ENCODE measurements at places on chromosomes 2 and 18.

DNA sequence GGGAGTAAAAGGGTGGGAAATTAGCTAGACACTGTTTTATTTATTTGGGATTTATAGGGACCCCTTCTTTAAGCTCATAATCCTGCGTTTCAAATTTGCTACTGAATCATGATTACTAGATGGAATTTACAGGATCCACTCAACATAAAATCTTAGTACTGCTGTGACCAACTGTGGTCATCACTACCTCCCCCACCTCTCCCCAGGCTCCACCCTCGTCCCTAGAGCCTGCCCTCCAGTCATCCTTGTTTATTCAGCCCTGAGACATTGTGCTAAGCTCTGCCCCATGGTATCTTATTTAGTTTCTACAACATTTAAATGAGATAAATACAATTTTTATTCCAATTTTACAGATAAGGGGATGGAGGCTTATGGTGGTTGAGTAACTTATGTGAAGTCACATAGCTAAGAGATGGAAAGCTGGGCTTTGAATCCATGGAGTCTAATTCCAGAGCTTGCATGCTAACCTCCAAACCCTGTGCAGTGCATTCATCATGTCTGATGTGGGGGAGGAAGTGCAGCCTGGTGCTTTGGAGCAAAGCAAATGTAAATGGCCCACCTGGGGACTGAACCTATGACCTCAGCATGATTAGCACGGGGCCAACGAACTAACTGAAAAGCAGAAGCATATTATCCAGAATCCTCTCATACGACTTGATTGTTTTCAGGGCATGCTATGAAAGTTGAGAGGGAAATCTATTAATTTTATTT, 502.4 kb downstream of the TMEM182 start:
- DNase-seq: no peak

DNA sequence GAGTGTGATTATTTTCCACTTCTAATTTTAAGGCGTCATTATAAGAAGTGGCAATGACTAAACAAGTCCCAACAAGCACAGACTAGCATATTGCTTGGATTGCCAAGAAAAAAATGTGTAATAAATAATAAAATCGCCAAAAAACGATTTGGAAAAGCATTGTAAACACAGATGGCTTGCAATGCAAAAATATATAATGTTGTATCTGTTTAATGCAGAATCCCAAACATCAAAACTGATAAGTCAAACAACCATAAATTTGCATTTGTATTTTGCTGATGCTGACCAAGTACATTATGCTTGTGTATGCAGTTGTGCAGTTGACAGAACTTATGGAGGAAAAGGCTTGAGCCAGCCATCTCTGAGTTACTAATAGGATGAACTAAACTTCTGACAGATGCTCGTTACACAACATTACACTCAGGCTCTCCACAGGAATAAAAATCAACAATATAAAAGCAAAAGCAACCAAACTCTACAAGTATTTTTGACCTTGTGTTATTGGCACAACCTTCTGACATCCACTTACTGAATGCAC, 68.1 kb downstream of the DNER start:
- no peak for DNase-seq

GRCh38 chr2:209834767-209835166, 63.1 kb downstream of the UNC80 start:
- no peak for DNase-seq

- DNase-seq: no peak
Observed at GRCh38 chr2:216500572-216500971, 1.9 kb downstream of the RPL37A start.

DNA sequence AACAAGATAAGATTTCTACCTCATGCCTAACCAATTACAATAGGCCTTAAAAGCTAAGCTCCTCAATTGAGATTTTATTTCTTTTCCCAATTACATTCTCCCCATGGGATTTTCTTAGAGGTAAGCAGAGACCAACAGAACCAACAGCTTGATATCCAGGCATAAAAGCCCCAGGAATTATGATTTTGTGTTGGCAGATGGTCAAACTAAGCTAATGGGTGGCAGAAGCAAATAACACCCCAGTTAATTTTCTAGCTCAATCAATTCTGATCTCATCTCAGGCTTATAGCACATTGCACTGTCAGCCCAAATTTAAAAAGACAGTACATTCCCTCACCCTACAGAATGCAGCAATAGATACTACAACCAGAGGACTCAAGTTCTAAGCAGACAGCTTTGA, 156.4 kb downstream of the NRXN1 start:
- no peak for DNase-seq

DNA sequence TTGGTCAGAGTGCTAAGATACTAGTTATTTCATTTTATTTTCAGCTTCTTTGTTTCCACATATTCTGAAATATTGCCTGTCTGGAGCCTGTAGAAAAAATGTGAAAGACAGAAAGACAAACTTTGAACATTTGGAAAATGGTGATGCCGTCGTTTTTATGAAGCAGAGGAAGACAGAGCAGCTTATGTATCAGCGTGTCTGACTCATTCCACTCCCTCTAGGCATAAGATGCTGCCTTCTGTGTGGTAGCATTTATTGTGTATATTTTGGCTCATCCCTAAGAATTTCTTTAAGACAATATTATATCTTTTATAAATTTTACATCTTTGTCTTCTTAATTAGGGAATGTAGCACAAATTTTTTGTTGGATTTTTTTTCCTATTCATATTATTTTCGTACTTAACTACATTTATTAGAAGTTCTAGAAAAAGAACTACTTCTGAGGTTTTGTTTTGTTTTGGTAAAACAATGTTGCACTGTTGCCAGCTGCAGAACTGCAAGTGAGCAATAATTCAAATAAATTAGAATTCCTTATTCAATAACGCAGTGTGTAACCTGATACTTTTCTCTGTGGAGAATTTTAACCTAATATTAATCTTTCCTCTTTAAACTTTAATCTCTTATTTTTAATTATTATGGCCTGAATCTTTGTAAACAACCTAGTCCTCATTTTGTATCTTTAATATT, 300.4 kb downstream of the ZNF407 start:
- DNase-seq: no peak

DNA sequence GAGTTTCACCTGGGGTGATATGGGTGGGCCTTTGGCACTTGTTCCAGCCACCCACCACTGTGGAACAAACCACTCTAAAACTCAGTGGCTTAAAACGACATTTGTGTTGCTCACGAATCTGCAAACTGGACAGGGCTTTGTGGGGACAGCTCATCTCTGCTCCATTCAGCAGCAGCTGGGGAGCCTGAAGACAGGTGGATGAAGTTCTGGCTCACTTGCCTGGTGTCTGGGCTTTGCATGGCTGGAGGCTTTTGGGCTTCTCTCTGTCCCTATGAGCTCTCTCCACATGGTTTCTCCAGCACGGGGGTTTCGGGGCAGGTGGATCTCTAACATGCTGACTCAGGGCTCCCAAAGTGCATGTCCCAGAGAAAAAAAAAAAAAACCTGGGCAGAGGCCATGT, 93.0 kb upstream of the GLI2 start:
- DNase-seq: no peak

DNA sequence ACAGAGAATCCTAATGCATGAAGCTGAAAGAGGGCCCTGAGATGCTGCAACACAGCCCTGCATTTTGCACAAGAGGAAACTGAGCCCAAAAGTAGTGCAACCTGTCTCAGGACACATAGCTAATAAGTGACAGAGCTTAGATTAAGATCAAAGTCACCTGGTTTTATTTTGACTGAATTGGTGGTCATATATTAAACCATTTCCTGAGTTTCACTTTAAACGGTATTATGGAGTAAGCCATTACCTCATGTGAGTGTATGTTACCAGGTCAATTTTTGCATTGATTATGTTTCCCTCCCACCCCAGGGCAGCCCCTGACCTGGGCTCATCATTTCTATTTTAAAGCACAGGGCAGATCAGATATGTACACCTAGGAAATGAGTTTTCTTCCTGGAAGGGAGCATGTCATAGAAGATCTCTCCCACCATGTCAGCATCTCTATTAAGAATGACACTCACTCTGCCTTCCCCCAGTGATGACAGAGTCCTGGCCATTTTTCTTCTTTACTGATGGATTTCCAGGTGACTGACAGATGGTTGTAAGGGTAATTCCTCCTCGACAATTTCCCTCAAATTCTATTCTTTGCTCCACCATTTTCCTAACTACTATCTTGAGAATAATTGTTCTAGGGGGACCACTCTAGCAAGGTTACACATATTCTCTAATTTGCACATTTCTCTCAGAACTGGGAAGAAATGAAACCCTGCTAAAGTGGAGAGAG, 441.3 kb upstream of the SLC14A2 start:
- no peak for DNase-seq

DNA sequence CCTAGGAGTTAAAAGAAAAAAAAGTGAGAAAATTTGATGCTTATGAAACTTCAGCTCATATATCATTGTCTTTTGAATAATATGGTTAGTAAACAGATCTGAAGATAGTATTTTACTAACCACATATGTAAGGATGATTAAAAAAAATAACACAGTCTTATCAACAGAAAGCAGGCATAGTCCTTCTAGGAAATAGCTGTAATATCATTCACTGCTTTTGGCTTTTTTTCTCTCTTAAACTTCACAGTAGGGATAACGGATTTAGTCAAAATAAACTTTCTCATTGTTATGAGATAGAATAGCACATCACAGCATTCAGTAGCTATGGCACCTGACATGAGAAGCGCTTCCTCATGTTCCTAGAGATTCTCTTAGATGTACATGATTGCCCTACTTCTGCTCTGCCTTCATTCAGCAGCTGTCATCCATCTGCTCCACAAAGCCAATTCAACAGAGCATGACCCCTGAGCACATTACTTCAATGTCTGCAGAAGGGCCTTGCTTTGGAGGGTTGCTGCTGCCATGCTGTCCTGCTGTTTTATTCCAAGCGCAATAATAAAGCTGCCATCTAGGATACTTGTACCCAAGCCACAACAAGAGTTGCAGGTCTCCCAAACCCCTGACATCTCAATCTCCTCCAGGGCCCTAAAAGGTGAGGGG, 67.0 kb downstream of the TTC21B start:
- no peak for DNase-seq

GRCh38 chr18:11654736-11655605, 34.1 kb upstream of the GNAL start:
- DNase-seq: peak; percentile 74

DNA sequence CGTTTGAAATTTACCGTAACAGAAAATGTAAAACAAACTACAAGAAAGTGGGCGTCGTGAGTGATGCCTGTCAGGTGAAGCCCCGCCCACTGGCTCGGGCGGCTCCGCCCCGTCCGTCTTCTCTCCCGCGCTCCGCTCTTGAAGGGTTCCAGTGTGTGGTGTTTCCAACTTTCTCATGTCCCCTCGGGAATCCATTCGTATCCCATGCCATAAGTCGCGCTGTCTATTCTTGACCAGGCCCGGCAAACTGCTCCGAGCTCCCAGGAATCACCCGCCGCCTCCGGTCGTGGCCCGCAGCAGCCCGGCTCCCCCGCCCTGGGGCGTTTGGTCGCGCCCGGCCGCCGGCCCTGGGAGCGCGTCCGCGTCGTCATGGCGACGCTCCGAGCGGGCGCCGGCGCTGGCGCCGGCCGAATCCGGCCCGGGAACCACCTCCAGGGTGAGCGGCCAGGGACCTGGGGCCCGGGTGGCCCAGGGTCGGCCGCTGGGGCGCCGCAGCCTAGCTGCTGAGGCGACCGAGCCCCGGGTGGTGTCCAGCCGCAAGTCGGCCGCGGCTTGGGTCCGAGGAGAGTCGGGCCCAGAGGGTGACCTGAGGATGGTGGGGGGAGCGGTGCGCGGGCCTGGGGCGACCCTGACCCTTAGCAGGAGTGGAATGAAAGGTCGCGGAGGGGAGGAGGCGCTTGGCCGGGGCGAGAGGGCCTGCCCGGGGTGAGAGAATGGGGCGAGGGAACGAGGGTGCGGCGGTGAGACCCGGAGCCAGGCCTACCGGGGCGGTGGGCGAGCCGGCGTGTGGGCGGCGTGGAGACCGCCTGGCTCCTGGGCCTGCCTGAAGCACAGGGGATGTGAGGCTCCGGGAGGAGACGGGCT, at the start of gene CFAP221:
Gene CFAP221, plus strand, starts transcription at position 375 of the 864 bp plus-strand sequence. CDS start 1,683 bp downstream, outside the sequence.
- DNase-seq: peak; percentile 78

DNA sequence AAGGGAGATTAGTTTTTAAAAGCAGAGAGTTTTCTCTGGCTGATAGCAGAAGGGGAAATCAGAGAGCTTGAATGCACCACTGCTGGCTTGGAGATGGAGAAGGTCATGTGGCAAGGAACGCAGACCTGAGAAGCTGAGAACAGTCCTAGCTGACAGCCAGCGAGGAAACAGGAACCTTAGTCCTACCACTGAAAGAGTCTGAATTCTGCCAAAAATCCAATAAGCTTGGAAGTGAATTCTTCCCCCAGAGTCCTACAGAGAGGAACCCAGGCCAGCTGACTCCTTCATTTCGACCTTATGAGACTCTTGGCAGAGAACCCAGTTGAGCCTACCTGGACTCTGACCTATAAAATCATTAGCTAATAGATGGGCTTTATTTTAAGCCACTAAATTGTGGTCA, 371.9 kb upstream of the TNP1 start:
- no peak for DNase-seq

DNA sequence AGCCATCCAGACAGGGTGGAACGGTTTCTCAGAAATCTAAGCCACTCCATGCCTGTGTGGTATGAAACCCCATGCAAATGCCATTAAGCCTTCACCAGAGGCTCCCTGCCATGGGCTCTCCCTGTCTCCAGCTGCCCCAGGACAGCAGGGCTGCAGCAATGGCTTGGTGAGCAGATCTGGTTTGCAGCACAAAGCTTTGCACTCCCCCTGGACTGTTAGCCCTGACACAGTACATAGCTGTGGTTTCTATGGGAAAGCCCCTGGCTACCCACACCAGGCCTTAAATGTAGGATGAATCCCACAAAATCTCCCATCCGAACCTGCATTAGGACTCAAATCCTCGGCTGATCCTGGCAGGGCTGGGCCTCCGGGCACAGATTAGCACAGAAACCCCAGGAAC, 291.6 kb downstream of the TNS1 start:
- no peak for DNase-seq

DNA sequence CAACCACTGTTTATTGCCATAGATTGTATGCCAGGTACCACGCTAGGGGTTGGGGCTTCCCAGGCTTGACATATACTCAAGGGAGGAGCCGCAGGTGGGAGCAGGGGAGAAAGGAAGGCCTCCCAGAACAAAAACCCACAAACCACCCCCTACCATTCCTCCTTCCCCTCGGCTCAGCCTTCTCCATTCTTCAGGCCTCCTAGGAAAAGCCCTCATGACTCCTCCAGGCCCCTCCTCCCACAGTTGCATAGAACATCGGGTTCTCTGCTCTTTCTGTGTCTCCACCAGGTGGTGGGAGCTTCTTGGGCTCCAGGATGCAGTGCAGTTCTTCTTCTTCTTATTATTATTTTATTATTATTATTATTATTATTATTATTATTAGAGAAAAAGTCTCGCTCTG, 80.3 kb downstream of the ZFP36L2 start:
- no peak for DNase-seq

GRCh38 chr2:102033031-102033749, 41.4 kb downstream of the IL1R2 start:
- no peak for DNase-seq

DNA sequence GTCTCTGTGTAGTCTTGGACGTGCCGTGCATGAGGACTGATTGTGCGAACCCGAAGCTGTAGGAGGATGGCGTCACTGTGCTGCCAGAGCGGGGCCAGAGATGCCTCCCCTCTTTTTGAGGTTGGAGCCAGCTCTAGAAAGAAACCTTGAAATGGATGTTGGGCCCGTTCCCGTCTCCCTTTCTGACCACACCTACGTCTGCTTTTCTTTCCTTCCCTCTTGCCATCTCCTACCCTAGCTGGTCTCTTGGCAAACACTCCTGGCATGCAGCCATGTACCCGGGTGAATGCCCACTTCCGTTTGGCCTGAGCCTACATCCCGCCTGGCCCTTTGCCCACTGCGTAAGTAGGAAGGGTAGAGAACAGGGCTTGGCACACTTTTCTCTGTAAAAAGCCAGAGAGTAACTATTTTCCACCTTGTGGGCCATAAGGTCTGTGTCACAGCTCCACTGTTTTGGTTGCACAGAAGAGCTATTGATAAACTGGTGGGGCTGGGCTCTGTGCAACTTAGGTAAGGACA, 37.4 kb downstream of the SH3BP4 start:
- DNase-seq: no peak
